Stimulated activated naive CD8-positive, alpha-beta T cell treated with anti-CD3 and anti-CD28 coated beads, Interleukin-15, Interleukin-2, amounts not matched to agents 100 U/mL and 50 U/mL, for 24 hours (primary cell): ENCODE measurements at places on chromosomes 12 and 14.

DNA sequence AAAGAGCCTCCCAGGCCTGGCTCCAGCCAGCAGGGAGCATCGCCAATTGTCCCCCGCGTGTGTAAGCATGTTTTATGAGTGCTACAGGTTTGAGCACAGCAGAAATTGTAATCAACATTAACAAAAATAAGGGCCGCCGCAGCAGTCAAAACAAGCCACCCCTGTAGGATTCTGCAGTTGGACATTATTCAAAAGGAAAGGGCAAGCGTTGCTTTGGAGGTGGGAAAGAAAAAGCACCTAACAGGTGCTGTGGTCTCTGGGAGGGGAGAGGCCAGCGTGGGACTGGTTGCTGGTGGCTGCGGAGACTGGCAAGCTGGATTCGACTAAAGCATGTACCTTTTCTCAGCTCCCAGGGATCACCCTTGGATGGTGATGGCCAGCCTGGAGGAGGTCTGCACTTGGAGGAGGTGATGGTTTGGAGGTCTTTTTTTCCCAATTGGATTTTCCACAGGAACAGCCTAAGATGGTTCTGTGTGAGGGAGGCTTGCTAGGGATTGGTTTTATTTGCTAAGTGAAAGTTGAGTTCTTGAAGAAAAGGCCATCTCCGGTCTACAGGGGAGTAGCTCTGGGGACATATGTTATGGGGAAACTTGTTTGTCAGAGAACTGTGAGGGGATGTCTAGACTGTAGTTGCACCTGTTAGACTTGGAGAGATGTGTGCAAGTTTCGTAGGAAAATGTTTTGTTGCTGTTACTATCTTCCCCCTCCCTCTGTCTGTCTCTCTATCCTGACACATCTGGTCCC lies 2.0 kb downstream of the DYRK2 start:
- peak; percentile 22 for DNase-seq

DNA sequence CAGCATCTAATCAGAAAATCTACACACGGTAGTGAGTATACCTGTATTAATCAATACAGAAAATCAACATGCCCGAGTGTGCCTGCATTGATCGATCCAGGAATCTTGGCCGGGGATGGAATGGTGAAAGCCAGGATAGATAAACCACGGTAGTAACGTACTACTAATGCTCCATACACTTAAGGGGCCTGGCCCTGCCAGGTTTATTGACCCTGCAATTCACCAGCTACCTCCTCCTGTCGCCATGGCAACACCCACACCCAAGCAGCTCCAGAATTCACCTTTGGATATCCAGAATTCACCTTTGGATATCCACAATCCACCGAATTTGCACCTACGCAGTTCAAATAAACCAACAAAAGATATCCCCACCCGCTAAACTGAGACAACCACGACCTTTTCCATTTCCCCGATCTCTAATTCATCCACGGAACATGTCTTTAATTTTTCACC lies 14.8 kb upstream of the CALM1 start:
- DNase-seq = peak; percentile 49

GRCh38 chr12:13238204-13238603 lies 41.7 kb downstream of the EMP1 start:
- no peak for DNase-seq

DNA sequence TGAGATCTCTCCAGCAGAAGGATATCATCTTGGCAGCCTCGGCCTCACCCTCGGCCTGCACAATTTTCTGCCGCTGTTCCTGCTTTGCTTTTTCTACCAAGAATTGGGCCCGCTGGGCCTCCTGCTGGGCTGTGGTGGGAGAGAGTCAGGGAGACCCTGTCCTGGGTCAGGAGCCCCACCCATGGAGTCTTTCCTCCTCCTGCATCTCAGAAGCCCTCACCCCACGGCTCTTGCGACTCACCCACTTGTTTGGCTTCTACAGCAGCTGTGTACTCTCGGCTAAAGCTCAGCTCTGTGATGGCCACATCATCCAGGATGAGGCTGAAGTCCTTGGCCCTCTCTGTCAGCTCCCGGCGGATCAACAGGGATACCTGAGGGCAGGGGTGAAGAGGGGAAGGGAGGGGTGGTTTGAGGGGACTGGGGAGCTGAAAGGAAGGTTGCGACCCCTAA lies 2.8 kb downstream of the PHB2 start:
- DNase-seq = no peak

GRCh38 chr14:85182282-85182681 lies 347.7 kb upstream of the FLRT2 start:
- DNase-seq = no peak

DNA sequence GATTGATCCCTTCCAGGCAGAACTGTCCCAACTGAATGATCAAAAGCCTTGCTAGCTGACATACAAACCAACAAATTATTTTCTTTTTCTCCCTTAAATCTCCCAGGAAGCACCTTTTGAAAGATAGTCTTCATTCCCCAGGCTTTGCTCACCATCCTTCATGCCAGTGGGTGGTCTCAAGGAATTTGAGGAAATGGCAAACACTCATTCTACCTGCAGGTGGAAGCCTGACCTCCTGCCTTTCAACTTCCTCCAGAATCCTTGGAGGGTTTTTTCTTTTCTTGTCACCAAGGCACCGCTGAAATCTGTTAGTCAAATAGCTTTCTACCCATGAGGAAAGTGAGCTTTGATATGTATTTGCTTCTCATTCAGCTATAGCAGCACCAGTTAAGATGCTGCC lies 128.5 kb downstream of the WIF1 start:
- DNase-seq = no peak

GRCh38 chr12:28780096-28780495 lies 369.0 kb upstream of the FAR2 start:
- DNase-seq = no peak

GRCh38 chr14:37787879-37788494 lies 192.6 kb downstream of the TTC6 start:
- DNase-seq = no peak

GRCh38 chr14:99875421-99875820 lies 82.2 kb downstream of the EML1 start:
- no peak for DNase-seq

GRCh38 chr14:99647411-99647810 lies 2.5 kb downstream of the HHIPL1 start:
- no peak for DNase-seq
